ENCODE measurements at places on chromosomes 7 and 10.
A peak's percentile ranks its signal among the peaks of the same experiment; 100 is the strongest.

GRCh38 chr7:38908759-38909335, at the start of gene VPS41:
TSS of gene VPS41 (minus strand) at chr7:38909191. CDS start at chr7:38909174, 17 bp downstream.
- ATAC-seq, result peak; percentile 97

GRCh38 chr10:49240946-49241345, 52.8 kb upstream of the TMEM273 start:
- ATAC-seq, result no peak

- no peak for ATAC-seq
Observed at GRCh38 chr7:75879771-75880184, 944 bp downstream of the RHBDD2 start.

DNA sequence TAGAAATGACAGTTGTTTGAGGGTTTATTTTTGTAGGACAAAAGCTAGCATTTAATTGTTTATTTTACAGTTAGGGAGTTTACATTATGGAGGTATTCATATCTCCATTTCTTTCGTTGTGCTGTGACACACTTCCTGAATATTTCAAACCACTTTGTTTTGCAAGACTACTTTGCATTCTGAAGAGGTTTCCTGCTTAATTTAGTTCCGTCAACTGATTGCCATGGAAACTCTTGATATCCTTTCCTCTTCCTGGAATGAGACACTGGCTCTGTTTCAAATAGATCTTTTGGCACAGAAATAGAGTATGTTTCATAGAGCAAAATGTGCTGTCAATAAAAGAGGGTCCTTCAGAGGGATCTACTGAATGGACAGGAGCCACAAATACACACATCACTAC, 159.5 kb upstream of the AGR3 start:
- peak; percentile 66 for ATAC-seq

GRCh38 chr7:944744-945143, 9.7 kb downstream of the ADAP1 start:
- no peak for ATAC-seq

DNA sequence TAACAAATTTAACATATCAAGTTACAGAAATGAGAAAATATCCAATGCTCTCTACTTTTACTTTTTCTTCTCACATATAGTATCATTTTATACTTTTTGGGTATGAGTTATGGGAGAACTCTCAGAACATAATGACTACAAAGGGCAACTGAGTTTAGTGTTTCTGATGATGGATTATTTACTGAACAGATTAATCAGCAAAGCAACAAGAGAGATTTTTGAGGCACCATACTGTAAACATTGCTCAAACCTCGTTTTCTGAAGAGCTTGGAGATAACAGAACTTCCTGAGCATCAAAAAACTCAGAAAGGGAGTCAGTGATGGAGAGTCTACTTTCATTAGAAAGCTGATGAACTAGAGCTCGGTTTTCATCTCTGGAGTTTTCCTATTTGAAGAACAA, 84.8 kb upstream of the GSDME start:
- ATAC-seq, result peak; percentile 42

GRCh38 chr10:17576768-17577167, 40.4 kb downstream of the HACD1 start:
- no peak for ATAC-seq

DNA sequence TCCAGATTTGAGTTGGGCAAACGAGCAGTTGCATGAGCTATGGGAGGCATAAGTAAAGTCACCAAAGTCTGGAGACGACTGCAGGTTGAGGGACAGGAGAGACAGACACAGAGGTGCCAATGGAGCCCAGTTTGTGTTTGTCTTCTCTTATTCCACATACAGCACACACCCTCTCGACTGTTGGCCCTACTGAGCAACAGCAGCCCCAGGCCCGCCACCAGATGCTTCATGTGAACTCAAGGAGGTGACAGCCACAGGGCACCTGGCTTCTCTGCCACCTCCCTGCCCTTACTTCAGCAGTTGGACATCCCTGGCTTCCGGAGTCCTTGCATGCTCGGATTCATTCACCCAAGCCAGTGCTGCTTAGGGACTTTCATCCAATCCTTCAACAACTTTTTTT, 6.5 kb upstream of the ATOH7 start:
- ATAC-seq, result no peak

GRCh38 chr10:32582946-32583345, 137.0 kb downstream of the CCDC7 start:
- ATAC-seq, result no peak

DNA sequence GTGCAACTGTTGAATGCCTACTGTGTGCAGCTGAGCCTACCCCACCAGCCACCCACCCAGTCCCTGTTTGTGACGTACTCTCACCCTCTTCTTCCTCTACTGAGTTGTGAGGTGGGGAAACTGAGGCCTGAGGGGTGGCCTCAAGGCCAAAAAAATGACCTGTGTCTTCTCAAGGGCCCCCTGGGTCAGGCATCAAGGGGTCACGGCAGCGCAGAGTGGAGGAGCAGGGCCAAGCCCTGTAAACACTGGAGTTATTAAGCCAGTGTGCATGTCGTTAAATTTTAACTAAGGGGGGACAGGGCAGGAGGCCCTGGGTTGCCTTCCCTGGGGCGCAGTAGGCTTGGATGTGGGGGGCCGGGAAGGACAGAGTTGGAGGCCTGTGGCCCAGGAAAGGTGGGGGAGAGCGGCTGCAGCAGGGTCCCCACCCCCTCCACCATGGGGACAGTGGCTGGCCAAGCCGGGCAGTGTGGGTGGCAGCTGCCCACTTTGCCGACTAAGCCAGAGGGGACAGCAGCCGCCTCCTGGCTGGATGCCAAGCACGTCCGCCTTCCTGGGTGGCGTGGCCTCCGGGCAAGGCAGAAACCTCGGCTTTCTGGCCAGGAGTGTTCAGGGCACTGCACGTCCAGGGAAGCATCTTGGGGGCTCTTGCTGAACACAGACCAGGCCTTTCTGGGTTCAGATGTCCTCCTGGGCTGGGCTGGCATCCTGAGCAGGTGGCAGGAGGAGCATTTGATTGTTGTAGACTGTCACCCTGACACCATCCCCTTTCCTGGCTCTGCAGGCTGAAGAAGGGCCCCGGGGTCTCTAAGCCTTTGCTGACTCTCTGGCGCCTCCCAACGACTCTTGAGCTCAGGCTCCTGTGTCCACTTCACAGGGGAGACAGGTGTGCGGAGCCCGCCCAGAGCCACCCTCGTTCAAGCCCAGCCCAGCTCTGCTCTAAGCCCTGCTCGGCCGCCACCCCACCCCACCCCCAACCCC, 1.9 kb downstream of the SLC29A4 start:
- ATAC-seq, result no peak

DNA sequence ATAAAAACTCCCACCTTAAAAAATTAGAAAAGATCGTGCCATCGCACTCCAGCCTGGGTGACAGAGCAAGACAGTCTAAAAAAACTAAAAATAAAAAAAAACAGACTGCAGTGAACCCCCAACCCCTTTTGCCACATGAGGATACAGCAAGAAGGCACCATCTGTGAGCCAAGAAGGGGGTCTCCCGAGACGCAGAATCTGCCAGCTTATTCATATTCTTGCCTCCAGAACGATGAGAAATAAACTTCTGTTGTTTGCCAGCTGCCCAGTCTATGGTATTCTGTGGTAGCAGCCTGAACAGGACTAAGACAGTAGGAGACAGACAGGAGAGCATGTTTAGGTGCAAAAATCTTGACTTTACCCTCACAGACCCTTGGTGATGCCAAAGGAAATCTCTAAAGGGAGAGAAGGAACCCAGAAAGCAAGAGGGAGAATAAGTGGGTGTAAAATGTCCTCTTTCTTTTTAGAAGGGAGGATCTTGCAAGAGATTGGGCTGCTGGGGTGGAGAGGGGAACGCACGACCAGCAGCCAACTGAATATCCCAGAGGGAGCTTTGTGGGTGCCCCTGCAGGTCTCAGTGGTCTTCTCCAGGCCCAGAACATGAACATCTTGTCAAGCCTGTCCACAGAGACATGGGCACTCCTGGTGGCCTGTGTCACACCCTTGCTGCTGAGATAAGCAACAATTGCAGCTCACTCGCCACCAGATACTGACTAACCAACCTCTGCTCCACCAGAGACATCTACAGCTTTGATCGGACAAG, 400.7 kb upstream of the FOXK1 start:
- ATAC-seq, result no peak

DNA sequence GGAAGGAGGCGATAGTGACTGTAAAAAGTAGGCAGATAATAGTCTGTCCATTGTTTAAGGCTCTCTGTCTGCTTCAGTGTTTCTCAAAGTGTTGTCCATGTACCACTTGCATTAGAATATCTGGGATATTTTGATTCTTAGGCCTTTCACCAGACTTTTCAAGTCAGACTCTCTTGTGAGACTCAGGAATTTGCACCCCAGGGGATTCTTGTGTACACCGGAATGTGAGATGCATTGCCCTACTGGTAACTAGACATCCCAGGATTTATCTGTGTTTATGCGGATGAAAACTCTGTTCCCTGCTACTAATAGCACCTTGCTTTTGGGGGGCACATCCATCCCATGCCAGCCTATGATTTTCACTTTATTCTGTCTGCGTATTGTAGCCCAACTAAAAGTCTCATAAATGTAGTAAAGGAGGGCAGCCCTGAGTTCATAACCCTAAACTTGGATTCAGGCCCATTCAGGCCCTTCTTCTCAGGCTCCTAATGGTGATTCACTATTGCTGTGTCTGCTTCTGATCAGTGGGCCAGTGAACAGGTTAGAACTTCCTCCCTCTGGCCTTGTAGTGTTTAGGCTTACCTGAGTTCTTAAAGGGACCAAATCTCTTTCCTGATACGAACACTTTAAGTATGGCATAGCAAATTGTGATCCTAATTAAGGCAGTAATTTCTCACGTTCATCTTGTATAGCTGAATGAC, 71.8 kb upstream of the RPA3 start:
- no peak for ATAC-seq

DNA sequence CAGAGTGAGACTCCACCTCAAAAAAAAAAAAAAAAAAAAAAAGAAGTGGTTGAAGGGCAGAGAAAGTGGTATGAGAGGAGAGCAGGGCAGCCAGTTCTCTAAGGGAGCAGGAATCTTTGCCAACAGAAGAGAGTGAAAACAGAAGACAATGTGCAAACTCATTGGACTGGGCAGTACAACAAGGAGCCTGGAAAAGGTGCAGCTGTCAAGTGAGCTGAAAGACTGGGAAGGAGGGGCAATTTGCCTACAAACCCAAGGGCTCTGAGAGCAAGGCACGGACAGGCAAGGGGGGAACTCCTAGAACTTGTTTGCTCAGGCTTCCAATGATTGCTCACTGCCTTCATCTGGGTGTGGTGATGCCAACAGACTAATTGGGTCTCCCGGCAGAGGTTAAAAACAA, 9.5 kb downstream of the ACTR1A start:
- no peak for ATAC-seq

DNA sequence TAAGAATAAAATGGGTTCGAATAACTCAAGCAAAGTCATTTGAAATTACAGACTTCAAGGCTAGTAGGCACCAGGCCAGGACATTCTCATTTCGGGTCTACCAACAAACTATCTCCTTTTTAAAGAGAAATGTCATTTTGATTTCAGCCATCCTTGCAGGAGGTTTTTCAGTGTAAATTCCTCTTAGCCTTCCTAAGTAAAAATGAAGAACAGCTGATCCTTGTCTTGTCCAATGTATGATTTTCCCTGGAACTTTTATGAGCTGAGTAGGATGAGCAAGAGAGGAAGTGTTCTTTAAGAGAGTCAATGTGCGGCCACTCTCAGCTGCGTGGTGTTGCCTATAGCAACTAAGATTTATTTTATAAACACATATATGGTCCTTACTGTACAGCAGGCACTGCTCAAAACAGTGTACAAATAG, 110.1 kb downstream of the PLCE1 start:
- no peak for ATAC-seq

DNA sequence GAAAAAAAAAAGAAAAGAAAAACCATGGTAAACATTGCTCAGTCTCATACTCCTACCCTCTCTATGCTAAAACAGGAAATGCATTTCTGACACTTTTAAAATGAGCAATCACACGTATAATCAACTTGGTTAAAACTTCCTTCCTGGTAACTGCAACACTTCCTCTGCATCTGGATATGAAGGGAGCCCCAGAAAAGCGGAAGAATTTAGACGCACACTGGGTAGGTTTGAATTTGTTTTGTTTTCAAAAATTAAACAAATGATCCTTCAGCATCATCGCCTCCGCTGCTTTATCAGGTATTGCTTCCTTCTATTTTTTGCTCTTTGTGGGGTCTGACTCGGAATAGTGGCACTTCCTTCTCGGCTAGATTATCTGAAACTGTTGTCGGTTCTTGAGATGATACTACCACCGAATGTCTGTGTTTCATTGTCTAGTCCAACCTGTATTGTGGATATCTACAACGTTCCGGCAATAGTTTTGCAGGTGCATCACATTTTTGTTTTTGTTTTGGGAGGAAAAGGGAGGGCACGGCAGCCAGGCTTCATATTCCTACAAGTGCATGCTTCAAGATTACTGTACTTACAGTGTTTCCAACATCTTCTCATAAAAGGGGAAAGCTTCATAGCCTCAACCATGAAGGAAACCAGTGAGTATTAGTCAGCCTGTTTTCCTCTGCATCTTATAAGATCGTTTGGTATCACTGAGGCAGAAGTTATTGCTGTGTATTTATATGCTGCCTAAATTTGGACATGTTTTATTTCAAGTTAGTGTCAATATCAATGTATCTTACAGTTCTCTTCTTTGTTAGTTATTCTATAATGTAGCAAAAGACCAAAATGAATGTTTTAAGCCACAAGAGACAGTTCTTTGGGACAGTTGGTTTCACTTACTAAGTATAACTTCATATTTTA, at the start of gene PIK3CG:
Gene PIK3CG (plus strand): TSS at position 153 of the 912 bp plus-strand sequence. CDS start 2,280 bp downstream, outside the sequence.
- ATAC-seq, result peak; percentile 78

All from activated T-helper 17 cell treated with anti-CD3 and anti-CD28 coated beads, Interleukin-2, amount 50 U/mL, for 72 hours (primary cell).